ENCODE measurements at places on chromosomes 5 and 9. TPM values are rescaled to one million over a fixed set of nuclear protein-coding genes. Genes with fewer than 3 reads are reported as not detected.

DNA sequence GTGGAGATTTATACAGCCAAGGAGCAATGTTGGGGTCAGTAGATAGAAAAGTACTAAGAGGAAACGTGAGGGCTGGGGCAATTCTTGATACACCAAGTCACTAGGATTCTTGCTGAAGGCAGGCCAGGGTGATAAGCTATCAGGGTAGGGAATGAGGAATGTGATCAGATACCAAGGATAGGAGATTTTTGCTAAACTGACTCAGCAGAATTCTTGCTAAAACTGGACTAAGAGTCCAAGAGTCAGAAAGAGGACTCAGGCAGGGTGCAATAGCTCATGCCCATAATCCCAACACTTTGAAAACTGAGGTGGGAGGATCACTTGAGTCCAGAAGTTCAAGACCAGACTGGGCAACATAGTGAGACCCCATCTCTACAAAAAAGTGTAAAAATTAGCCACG is 71.7 kb downstream of the ENTREP1 start:
- no peaks in the 10 kb centered on the region for H3K27me3 ChIP-seq
- H3K4me1 ChIP-seq = no peaks in the 10 kb centered on the region
- DNase-seq = no peak
- no peak overlapping the region for H3K27ac ChIP-seq
- H3K36me3 ChIP-seq = no peaks in the 10 kb centered on the region
- H3K4me3 ChIP-seq = no peak overlapping the region

CENPH gene
- 75.7 TPM for total RNA-seq

- no peak overlapping the region for H3K4me3 ChIP-seq
- peaks cover 2% of the 10 kb centered on the region for H3K4me1 ChIP-seq
- no peak overlapping the region for H3K27ac ChIP-seq
- no peak for DNase-seq
- H3K27me3 ChIP-seq = no peaks in the 10 kb centered on the region
These were observed 2.4 kb upstream of the DAB2 start for GRCh38 chr5:39427229-39427628.

GDF9 gene
- total RNA-seq = not detected

LOX gene
- 2.2 TPM for total RNA-seq

SLC6A18 gene
- total RNA-seq = not detected

- no peak overlapping the region for H3K4me3 ChIP-seq
- H3K27ac ChIP-seq = no peak overlapping the region
- peak; percentile 75 for DNase-seq
- H3K4me1 ChIP-seq = 0 out of 2 replicates have a peak, but pooled peaks cover 2% of the 10 kb centered on the region
- H3K27me3 ChIP-seq = no peaks in the 10 kb centered on the region
- no peaks in the 10 kb centered on the region for H3K36me3 ChIP-seq
These were observed 113.7 kb downstream of the TRPM6 start for GRCh38 chr9:74773886-74774479.

HNRNPH1 gene
- total RNA-seq = 735 TPM

DNA sequence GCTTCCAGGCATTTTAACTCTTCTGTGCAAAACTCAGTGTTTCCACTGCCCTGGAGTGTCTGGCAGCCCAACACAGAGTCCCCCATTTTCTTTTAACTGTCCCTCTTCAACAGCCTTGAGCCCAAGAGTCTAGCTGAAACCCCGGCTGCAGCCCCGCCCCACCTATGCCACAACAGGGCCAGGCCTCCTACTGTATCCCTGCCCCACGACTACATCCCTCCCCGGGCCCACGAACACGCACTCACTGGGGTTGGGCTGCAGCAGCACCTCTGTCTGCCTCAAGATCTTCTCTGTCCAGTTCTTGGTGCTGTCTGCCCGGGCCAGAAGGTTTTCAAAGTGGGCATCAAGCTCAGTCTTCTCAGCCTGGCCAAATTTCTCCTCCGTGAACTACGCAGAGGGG is 6.1 kb downstream of the SH3GLB2 start:
- H3K27ac ChIP-seq = no peak overlapping the region
- no peaks in the 10 kb centered on the region for H3K36me3 ChIP-seq
- H3K27me3 ChIP-seq = no peaks in the 10 kb centered on the region
- H3K4me1 ChIP-seq = no peaks in the 10 kb centered on the region
- H3K4me3 ChIP-seq = no peak overlapping the region
- DNase-seq = no peak

DNA sequence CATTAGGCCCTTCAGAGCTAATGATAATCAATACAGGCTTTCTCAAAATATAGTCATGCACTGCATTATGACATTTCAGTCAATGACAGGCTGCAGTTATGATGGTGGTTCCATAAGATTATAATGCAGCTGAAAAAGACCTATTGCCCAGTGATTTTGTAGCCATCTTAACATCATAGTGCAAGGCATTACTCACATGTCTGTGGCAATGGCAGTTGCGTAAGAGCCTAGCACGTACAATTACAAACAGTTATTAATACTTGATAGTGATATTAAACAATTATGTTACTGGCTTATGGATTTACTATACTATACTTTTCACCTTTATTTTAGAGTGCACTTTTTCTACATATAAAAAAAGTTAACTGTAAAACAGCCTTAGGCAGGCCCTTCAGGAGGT is 214.8 kb downstream of the ISL1 start:
- DNase-seq = no peak
- H3K27ac ChIP-seq = no peak overlapping the region
- H3K36me3 ChIP-seq = no peaks in the 10 kb centered on the region
- no peaks in the 10 kb centered on the region for H3K27me3 ChIP-seq
- no peaks in the 10 kb centered on the region for H3K4me1 ChIP-seq
- H3K4me3 ChIP-seq = no peak overlapping the region

CCDC180 gene
- 8.2 TPM for total RNA-seq

GRCh38 chr5:124659798-124660197 is 86.6 kb downstream of the ZNF608 start:
- 0 out of 2 replicates have a peak overlapping the region, but pooled peaks have one; percentile 9 for H3K27ac ChIP-seq
- H3K4me3 ChIP-seq = no peak overlapping the region
- no peaks in the 10 kb centered on the region for H3K27me3 ChIP-seq

- no peak for DNase-seq
- H3K27ac ChIP-seq = no peak overlapping the region
- H3K27me3 ChIP-seq = no peaks in the 10 kb centered on the region
- no peaks in the 10 kb centered on the region for H3K36me3 ChIP-seq
These were observed 166.1 kb downstream of the MARCHF11 start for GRCh38 chr5:16013334-16014065.

- H3K4me1 ChIP-seq = no peaks in the 10 kb centered on the region
- no peaks in the 10 kb centered on the region for H3K27me3 ChIP-seq
- no peak overlapping the region for H3K27ac ChIP-seq
- DNase-seq = no peak
- H3K36me3 ChIP-seq = no peaks in the 10 kb centered on the region
These were observed 1022.5 kb upstream of the DMAC1 start for GRCh38 chr9:8821910-8822666.

DOCK8 gene
- total RNA-seq = 2.0 TPM

DNA sequence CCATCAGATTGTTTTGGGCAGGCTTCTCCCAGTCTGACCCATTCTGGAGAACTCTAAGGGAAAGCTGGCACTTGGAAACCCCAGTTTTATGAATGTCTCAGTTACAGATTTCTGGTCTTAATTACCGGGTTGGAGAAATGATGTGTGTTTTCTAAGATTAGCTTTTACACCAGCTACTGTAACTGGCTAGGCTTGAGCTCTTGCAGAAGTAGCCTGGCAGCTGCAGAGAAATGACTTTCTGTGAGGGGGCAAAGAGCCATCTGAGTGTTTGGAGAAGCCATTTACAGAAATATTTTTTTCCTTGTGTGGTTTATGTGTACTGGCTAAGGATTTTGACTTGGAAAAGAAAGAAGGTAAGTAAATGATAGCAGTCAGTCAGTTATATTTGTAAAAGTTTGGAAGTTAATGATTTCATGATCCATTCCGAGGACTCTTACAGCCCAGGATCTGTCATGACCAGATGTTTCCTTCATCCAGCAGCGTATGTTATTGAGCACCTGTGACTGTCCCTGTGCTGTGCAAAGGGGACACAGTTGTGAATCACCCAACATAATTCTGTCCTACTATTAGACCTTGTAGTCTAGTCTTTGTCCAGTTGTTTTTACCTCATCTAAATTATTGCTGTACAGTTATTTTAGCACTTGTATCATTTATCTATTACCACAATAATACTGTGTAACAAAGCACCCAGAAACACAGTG is 53.7 kb upstream of the GDNF start:
- no peak for DNase-seq
- H3K36me3 ChIP-seq = no peaks in the 10 kb centered on the region
- H3K27ac ChIP-seq = no peak overlapping the region
- H3K27me3 ChIP-seq = no peaks in the 10 kb centered on the region
- no peaks in the 10 kb centered on the region for H3K4me1 ChIP-seq

GRCh38 chr9:127204771-127205470 is 59.7 kb upstream of the GARNL3 start:
- H3K36me3 ChIP-seq = no peaks in the 10 kb centered on the region
- no peaks in the 10 kb centered on the region for H3K27me3 ChIP-seq
- no peak overlapping the region for H3K27ac ChIP-seq

DNA sequence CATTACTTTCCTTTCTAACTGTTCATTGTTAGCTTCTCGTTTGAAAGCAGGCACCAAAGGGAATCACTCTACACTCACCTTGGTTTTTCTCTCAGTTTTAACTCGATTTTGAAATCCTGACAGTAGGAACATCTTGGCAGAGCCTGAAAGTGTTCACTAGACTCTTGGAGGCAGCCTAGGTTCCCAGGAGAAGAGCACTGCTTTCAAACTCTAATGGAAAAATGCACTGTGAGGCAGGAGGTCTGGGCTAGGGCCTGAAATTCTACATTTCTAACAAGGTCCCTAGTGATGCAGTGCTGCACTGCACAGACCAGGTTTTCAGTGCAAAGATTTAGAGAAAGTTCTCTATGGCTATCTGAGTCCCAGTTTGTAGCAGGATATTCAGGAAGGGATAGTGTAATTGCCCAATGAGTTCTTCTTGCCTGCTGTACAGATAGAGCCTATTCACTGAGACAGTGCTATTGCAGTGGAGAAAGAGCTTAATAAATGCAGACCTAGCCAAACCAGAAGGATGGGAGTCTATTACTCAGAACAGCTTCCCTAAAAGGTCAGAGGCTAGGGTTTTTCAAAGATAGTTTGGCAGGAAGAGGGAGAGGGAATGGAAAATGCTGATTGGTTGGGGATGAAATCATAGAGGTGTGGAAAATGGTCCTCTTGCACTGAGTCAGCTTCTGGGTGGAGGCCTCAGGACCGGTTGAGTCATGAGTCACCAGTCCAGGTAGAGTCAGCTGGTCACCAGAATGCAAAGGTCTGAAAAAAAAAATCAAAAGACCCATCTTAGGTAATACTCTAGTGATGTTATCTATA is 153.9 kb downstream of the GPBP1 start:
- no peaks in the 10 kb centered on the region for H3K27me3 ChIP-seq
- no peak overlapping the region for H3K4me3 ChIP-seq
- no peak for DNase-seq

DNA sequence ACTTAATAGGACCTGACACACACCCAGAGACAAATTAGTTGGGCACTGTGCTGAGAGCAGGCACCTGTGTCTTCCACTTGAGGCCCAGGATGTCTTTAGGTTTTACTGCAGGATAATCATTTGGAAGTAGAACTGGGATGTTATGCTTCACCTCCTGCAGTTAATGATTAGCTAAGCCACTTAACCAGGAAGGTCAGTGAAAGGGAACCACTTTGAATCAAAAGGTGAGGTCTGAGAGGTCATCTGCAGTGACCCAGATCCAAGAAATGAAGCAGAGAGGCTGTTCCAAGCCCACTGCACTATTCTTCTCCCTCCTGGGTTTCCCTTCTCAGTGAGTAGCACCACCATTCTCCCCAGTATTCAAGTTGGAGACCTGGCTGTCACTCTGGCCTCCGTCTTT is 110.5 kb downstream of the SNX18 start:
- no peak for DNase-seq
- no peaks in the 10 kb centered on the region for H3K27me3 ChIP-seq
- no peaks in the 10 kb centered on the region for H3K36me3 ChIP-seq
- no peak overlapping the region for H3K27ac ChIP-seq
- no peaks in the 10 kb centered on the region for H3K4me1 ChIP-seq

GRCh38 chr9:5509573-5509972 is 758 bp upstream of the PDCD1LG2 start:
- DNase-seq = no peak
- no peaks in the 10 kb centered on the region for H3K4me1 ChIP-seq

- H3K4me1 ChIP-seq = peaks cover 8% of the 10 kb centered on the region
- no peak overlapping the region for H3K27ac ChIP-seq
- H3K4me3 ChIP-seq = no peak overlapping the region
- H3K36me3 ChIP-seq = no peaks in the 10 kb centered on the region
- DNase-seq = no peak
These were observed 3.3 kb downstream of the RXRA start for GRCh38 chr9:134329576-134329855.

DNA sequence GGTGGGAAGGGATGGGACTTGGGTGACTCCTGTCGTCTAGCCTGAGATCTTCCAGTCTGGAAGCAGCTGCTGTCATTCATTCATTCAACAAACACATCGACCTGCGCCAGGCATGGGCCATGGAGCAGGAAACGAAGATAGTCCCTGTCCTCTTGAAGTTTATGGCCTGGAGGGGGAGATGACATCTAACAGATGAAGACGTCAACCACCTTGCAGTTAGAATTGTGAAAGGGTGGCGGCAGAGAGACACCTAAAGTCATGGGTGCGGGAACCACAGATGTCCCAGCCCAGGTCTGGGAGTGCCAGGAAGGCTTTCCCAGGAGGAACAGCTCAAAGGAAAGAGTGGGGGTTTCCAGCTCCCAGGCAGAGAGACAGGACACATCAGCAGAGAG is 21.0 kb upstream of the IER5L start:
- H3K36me3 ChIP-seq = no peaks in the 10 kb centered on the region
- H3K27me3 ChIP-seq = peaks cover 17% of the 10 kb centered on the region
- no peak for DNase-seq
- H3K4me3 ChIP-seq = no peak overlapping the region

DNA sequence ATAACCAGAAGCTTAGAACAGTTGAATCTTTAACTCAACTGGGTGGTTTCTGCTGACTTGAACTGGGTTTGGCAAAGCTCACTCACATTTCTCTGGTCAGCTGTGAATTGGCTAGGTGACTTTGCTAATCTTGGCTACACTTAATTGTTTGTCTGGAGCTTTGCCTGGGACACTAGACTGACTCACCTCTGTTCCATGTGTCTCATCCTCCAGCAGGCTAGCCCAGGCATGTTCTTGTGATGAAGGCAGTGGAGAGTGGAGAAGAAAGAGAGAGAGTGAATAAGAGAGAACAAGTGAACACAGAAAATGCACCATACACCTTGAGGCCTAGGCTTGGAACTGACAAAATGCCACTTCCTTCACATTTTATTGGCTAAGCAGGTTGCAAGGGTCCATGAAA is 32.6 kb downstream of the SPATA31D1 start:
- no peaks in the 10 kb centered on the region for H3K4me1 ChIP-seq
- no peaks in the 10 kb centered on the region for H3K27me3 ChIP-seq
- no peak overlapping the region for H3K4me3 ChIP-seq
- DNase-seq = no peak
- no peaks in the 10 kb centered on the region for H3K36me3 ChIP-seq
- no peak overlapping the region for H3K27ac ChIP-seq

- no peaks in the 10 kb centered on the region for H3K36me3 ChIP-seq
- peaks cover 24% of the 10 kb centered on the region for H3K4me1 ChIP-seq
- no peak for DNase-seq
- no peaks in the 10 kb centered on the region for H3K27me3 ChIP-seq
These were observed at the start of gene PCDH1 for GRCh38 chr5:141878186-141878710. Gene PCDH1, minus strand, starts transcription at chr5:141878410. Its CDS starts 148 bp downstream, at chr5:141878262.

Measured in H1 (cell line).